ENCODE measurements at places on chromosomes 6 and 20. TPM values are rescaled to one million over a fixed set of nuclear protein-coding genes. Genes with fewer than 3 reads are reported as not detected.

DNA sequence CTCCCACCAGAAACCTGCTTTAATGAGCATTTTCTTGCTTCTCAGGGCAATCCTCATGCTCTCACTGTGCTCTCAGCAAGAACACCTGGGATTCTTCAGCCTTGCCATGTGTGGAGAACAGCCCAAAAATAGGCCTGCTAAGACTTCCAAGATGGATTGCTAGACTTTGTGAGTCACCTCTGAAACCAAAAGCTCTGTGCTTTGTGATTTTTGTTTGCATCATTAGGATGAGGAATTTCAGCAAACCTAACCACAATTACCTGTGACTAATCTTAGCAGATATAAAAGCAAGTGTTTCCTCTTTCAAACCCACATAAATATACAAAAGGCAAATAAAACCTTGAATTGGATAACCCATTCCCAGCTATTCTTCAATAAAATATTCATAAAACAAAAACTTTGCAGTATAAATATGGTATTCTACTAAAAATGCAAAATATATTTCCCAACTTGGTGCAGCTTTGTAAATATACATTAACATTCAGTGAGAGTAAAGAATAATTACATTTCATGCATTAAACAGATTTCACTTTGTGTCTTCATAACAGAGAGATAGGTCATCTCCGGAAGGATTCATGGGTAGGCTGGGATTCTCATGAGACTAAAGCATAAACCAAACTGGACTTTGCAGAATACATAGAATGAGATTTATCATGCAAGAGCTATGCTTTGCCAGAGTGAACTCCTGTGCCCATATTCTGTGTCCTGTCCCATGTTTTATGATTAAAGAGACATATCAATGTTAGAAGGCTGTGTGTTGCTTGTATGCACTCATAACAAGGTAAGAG lies 33.5 kb downstream of the TPBG start:
- DNase-seq, result no peak

DNA sequence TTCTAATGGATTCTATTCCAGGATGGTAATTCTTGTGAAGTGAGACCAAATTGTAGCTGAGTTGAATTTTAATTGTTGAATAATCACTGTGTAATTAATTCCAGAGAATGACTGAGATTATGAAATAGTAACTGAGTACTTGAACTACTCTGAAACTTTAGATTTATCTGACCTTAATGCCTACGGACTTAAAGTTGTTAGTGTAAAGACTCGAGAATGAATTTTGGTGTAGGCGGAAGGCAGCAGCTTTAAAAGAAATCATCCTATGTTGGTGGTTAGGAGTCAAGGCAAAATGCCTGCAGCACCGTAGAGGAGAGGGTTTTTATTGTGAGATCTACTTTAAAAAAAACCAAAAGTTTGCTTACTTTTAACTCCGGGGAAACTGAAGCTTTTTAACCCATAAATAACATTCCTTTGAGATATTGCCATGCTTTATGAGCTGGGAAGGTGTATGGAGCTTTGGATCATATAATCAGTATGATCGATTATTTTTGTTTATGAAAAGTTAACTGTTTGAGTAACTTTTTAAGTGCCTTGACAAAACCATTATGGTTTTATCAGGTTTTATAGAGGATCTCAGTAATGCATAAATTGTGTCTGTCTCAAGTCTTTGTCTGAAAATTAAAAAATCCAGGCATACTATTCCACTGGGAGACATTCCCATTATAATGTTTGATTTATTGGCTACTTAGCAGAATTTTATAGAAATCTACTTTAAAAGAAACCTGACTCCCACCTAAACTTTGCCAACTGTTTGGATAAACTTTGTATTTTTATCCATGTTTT lies 46.1 kb downstream of the MYO6 start:
- DNase-seq, result no peak

DNA sequence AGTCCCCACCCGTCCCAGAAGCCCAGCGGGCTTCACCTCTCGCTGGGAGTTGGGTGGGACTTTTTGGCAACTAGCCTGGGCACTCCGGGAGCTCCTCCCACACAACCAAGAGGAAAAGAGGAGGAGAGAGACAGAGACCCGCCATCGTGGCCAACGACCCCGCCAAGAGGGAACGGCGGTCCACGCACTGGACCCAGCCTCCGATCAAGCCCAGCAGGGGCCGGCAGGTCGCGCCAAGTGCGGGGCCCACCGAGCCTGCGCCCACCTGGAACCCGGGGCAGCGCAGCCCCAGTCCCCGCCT lies 3.0 kb upstream of the TMEM14C start:
- peak; percentile 74 for DNase-seq

- no peak for DNase-seq
Measured at GRCh38 chr6:115078555-115078954, 735.7 kb upstream of the HS3ST5 start.

DNA sequence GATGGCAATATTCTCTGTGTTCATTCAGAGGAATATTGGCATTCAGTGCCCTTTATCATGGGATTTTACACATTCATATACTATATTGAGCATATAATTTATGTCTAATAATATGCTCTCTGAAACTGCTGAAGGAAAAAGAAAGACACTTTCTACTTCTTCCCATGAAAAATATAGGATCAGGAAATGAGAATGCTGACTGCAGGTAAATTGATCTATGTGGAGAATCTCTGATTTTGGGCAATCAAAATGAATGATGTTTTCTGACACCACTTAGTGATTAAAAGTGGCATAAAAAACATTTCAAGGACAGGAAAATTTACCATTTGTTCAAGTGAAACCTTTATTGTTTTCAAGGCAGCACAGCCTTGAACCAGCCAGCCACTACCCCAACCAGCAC lies 260.1 kb upstream of the STXBP5 start:
- DNase-seq, result no peak

The PTCRA gene
- polyA plus RNA-seq, result not detected

DNA sequence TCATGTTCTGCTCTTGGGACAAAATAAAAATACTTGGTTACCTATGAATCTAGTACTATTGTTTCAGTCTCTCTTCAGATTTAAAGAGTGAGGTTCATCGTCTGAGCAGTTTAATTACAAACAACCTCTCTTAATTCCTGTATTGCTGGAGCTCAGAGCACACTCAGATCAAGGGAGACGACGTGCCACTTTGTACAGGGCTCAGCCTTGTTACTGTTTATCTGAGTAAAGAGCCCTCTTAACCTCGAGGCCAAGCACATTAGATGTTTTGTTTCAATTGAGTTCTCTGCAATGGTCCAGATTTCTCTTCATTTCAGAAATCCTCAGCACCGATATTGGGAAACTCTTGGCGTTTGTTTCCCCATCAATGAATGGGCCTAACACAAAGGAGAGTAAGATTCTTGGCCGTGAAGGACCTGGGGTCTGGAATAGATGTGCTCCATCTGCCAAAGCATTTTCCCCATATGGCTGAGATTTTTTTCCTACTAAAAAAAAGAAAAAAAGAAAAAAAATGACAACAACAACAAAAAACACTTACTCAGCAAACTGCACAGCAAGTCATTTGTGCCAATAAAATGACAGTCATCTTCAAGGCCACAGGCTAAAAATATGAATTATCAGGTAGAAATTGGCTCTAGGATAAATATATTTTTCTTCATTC lies 82.6 kb upstream of the CCN6 start:
- DNase-seq, result no peak

The IP6K3 gene
- polyA plus RNA-seq, result 4.0 TPM

- peak; percentile 72 for DNase-seq
Measured at GRCh38 chr6:89371849-89372505, 19.5 kb upstream of the UBE2J1 start.

GRCh38 chr20:23325107-23325506 lies 25.5 kb upstream of the NXT1 start:
- DNase-seq, result no peak

GRCh38 chr6:109793792-109794191 lies 102.7 kb downstream of the FIG4 start:
- DNase-seq, result peak; percentile 50

DNA sequence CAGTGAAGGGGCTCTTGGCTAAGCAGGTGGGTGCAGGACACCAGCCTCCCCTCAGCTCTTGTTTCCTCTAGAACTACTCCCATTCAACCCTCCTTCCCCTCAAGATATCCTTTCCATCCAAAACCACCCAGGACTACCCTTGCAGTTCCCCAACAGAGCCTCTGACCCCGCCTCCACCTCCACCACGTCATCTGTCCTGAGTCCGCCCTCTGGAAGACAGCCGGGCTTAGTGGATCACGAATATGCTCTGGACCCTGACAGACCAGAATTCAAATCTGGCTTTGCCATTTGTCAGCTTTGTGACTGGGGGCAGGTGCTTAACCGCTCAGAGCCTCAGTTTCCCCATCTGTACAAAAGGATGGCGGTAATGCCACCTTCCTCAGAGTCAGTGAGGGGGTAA lies 31.4 kb downstream of the TFEB start:
- DNase-seq, result peak; percentile 49

DNA sequence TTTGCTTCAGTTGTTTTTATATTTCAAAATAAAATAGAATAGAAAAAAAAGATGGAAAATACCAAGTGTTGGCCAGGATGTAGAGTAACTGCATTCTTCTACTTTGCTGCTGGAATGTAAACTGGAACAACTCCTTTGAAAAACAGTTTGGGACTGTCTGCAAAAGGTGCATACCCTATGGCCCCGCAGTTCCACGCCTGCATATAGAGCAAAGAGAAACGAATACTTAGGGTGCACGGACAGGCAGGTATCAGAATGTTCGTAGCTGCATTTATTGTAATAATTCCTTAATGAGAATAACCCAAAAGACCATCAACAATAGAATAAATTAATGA lies 603 bp upstream of the RAB23 start:
- DNase-seq, result no peak

DNA sequence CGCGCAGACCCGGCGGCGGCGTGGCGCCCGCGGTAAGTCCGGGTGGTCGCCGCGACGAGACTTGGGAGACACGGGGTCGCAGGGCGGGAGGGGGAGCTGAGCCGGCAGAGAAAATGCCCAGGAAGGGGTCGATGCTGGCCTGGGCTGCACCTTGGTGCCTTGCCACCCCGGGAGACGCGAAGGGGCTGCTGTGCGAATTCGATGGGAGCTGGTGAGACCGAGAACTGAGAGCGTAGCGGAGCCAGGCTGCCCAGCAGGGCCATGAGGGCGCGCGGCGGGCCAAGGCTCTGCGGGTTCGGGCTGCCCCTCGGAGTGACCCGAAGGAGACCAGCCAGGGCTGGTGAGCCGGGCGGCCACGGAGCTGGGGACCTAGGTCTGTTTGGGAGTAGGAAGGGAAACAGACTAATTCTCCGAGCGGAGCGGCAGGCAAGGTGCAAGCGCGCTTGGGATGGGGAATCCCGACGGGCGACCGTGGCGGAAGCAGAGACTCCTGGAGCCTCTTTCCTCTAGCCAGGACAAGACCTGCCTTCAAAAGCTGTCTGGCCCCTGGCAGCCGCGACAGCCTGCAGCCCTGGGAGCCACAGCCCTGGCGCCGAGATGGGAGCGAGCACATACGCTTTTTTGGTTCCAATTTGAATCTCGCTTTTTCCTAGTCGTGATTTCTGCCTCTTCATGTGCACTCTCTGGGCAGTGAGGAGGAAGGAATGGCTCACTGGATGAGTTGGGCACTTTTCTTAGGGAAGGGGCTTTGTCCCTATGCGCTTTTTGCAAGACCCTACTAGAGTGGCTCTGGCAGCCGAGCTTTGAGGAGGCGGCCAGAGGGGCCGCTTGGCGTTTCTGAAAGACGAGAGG lies 691 bp downstream of the SYNDIG1 start:
- peak; percentile 49 for DNase-seq

The ZBTB12 gene
- polyA plus RNA-seq, result 2.5 TPM

DNA sequence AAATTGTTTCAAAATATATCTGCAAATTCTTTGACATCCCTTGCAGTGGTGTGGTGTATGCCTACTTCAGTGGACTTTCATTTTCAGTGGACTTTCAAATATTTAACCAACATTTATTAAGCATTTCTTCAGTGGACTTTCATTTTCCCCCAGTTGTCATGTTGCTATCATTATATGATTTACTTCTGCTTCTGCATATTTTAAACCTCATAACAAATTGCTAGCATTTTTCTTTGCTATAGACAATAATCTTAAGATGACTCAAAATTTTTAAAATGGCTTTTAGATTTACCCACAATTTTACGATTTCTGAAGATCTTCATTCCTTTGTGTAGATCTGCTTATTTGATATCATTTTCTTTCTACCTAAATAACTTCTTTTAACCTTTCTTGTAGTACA lies 592.7 kb upstream of the SLC35B3 start:
- no peak for DNase-seq

DNA sequence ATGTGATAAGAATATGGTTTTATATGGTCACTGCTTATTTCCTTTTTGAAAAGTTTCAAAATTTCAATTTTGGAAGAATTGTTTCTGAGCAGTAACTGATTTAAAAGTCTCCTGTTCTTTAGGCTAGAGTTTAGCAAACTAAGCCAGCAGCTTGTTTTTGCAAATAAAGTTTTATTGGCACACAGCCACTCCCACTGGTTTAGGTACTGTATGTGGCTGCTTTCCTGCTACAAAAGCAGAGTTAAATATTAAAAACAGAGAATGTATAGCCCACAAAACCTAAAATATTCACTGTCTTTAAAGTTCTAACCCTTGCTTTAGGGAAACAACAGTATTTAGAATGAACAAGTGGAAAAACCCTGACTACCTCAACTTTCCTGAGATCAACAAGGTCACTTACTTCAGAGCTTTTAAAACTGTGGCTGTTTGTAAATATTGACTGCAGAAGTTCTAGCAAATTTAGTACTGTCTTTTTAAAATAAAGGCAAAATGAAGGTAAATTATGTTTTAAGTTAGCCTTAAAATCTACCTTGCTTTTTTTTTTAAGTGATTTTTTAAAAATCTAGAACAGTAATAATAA lies 104.1 kb downstream of the B3GAT2 start:
- DNase-seq, result no peak

- DNase-seq, result no peak
Measured at GRCh38 chr6:32249262-32249661, 25.4 kb upstream of the NOTCH4 start.
